HuH-7 (cell line): ENCODE measurements at places on chromosomes 2 and 18.

- no peak for DNase-seq
Observed at GRCh38 chr2:70243806-70244584, 4.4 kb downstream of the TIA1 start.

DNA sequence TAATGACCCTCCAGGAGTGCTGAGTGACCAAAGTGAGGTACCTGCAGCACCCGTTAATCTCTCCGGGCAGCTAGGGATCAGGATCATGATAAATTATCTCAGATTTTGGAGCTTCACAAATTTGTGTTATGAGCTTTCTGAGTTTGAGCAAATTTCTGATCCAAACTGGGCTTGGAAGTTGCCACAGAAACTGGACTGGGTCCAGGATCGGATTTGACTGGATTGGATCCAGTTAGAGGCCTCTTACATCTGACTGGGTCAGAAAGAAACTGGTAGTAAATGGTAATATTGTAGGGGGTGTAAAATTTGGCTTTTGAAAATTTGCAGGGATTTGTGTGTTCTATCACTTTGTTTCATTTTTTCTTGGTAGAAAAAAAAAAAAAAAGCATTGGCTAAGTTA, 19.7 kb upstream of the CAPN13 start:
- no peak for DNase-seq

DNA sequence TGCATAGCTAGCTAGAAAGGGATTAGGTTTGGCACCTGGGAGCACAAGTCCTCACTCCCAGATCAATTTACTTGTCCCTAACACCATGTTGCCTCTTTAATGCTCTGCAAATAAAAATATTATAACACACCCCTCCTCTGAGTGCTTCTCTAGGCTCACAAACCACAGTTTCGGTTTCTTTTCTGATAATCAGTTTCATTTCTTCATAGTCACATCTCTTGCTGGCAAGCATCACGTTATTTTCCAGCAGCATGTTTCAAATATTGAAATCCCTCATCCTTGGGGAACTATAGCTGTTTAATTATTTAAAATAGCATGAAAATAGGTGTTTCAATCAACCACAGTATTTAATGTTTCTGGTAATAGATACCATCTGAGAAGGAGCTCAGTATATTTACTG, 13.9 kb upstream of the SMCHD1 start:
- no peak for DNase-seq

GRCh38 chr2:234829074-234829455, 122.8 kb upstream of the SH3BP4 start:
- DNase-seq: no peak
